Activated naive CD8-positive, alpha-beta T cell treated with anti-CD3 and anti-CD28 coated beads for 36 hours (primary cell): ENCODE measurements at places on chromosomes 1 and 21. TPM values are rescaled to one million over a fixed set of nuclear protein-coding genes. Genes with fewer than 3 reads are reported as not detected.

GRCh38 chr1:6012529-6013318 lies 20.5 kb upstream of the NPHP4 start:
- no peaks in the 10 kb centered on the region for H3K36me3 ChIP-seq
- DNase-seq = no peak
- H3K27ac ChIP-seq = peak overlapping the region; percentile 38
- no peaks in the 10 kb centered on the region for H3K27me3 ChIP-seq
- H3K4me1 ChIP-seq = peaks cover 5% of the 10 kb centered on the region
- no peak overlapping the region for H3K4me3 ChIP-seq

GRCh38 chr1:93735722-93736121 lies 54.1 kb upstream of the BCAR3 start:
- H3K4me1 ChIP-seq = no peaks in the 10 kb centered on the region
- no peaks in the 10 kb centered on the region for H3K36me3 ChIP-seq
- no peak overlapping the region for H3K27ac ChIP-seq

DNA sequence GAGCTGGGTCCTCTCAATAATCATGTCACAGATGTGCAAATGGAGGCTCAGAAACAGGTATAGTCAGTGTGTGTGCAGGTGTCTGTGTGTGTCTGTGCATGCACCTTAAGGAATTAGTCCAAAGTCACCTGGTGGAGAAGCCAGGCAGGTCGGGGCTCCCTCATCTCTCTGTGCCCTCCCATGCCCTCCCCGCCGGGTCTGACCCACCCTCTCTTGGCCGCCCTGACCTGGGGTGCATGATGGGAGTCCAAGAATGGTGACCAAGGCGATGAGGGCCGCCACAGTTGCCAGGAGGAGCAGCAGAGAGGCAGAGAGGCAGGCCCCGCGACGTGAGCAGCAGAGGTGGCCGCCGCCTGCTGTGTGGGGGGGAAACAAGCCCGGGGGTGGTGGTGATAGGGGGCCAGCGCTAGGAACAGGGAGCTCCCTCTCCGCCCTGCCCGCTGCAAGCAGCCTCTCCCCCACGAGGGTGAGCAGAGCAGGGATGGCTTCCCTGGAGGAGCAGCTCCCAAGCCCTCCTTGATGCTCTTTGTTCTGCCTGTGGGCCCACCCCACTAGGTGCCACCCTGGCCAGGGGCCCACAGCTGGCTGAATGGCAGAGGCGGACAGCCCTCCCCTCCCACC lies 3.9 kb downstream of the LDLRAD1 start:
- H3K4me1 ChIP-seq = no peaks in the 10 kb centered on the region
- DNase-seq = no peak
- no peak overlapping the region for H3K4me3 ChIP-seq
- no peaks in the 10 kb centered on the region for H3K36me3 ChIP-seq

GRCh38 chr21:39803393-39803792 lies 58.4 kb downstream of the IGSF5 start:
- H3K36me3 ChIP-seq = no peaks in the 10 kb centered on the region
- no peak overlapping the region for H3K27ac ChIP-seq
- no peak for DNase-seq
- H3K27me3 ChIP-seq = no peaks in the 10 kb centered on the region
- no peaks in the 10 kb centered on the region for H3K4me1 ChIP-seq

DNA sequence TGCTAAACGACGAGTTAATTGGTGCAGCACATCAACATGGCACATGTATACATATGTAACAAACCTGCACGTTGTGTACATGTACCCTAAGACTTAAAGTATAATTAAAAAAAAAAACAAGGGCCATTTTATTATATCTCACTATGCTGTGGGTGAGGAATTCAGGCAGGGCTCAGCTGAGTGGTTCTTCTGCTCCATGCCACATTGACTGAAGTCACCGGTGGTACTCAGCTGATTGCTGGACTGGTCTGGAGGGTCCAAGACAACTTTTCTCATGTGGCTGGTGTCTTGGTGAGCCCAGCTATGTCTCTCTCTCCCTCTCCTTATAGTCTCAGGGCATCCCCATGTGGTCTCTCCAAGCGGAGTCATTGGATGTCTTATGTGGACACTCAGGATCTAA lies 275.0 kb downstream of the GRIK3 start:
- no peak for DNase-seq
- no peak overlapping the region for H3K4me3 ChIP-seq

GRCh38 chr1:196380316-196380715 lies 227.9 kb downstream of the KCNT2 start:
- H3K27ac ChIP-seq = no peak overlapping the region
- no peaks in the 10 kb centered on the region for H3K36me3 ChIP-seq
- no peak for DNase-seq
- H3K27me3 ChIP-seq = no peaks in the 10 kb centered on the region

GRCh38 chr1:174276087-174276486 lies 116.8 kb downstream of the RABGAP1L start:
- no peak for DNase-seq
- H3K27ac ChIP-seq = no peak overlapping the region
- no peaks in the 10 kb centered on the region for H3K27me3 ChIP-seq
- H3K36me3 ChIP-seq = peaks cover 12% of the 10 kb centered on the region
- no peak overlapping the region for H3K4me3 ChIP-seq

DNA sequence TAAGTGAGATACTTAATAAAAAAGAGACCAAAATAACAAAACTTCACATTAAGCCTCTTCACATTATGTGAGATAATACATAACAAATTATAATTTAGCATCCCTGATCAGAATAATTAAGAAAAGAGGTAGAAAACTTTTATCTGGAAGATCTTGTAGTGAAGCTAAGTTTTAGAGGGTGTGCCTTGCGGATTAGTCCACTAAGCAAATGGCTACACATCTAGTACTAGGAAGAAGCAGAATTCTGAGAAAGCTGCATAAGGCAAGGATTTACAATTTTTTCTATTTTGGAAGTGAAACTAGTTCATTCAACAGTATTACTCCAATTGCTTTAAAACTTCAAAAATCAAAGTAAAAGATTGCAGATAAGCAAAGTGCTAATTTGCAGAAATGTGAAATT lies 3.5 kb downstream of the YOD1 start:
- no peaks in the 10 kb centered on the region for H3K27me3 ChIP-seq
- no peak overlapping the region for H3K27ac ChIP-seq
- H3K4me1 ChIP-seq = peaks cover 66% of the 10 kb centered on the region
- DNase-seq = no peak

GRCh38 chr1:152907686-152908601 lies at the start of gene IVL:
TSS of gene IVL (plus strand) at chr1:152908546. CDS start at chr1:152909798, 1,252 bp downstream.
- H3K4me1 ChIP-seq = peaks cover 6% of the 10 kb centered on the region
- H3K27me3 ChIP-seq = peaks cover 44% of the 10 kb centered on the region
- no peaks in the 10 kb centered on the region for H3K36me3 ChIP-seq
- no peak within 1 kb of the TSS for H3K27ac ChIP-seq
- DNase-seq = no peak

GRCh38 chr1:178341261-178341956 lies 155.4 kb downstream of the CLEC20A start:
- H3K4me1 ChIP-seq = no peaks in the 10 kb centered on the region
- no peak for DNase-seq
- no peak overlapping the region for H3K4me3 ChIP-seq
- no peaks in the 10 kb centered on the region for H3K36me3 ChIP-seq
- H3K27ac ChIP-seq = no peak overlapping the region

DNA sequence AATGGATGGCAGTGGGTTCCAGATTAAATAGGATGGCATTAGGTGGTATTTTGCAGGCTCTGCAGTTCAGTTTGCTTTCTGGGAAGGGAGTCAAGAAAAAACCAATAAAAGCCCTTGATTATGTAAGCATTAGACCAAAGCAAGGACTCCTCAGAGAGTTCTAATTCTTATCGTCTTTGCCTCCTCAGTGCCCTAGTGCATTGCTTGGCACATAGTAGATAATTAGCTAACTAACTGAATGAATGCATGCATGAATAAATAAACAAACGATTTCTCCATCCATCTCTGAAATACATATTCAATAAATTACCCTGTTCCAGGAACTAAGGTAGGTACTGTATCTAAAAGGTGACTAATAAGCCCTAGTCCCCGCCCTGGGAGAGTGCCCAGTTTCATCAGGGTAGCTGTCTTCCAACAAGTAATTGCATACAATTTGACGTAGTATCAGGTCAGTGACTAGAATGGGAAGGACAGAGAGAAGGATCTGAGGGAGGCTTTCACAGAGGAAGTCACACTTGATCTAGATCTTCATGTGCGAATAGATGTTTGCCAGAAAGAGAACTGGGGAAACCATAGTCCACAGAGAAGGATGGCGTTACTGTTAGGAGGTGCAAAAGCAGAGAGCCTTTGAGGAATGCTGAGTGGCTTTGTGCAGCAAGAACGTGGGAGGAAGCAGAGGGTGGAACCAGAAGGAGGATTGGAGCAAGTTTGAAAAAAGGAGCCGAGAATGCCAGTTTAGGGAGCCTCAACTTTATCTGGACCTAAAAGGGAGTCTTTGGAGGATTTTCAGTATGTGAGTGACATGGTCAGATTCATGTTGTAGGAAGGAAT lies 111.4 kb downstream of the TBX19 start:
- H3K4me3 ChIP-seq = no peak overlapping the region
- no peak overlapping the region for H3K27ac ChIP-seq
- H3K36me3 ChIP-seq = no peaks in the 10 kb centered on the region

Gene KRTAP23-1
- total RNA-seq = not detected

Gene ZNF281
- total RNA-seq = 20.8 TPM

Gene G0S2
- 11.4 TPM for total RNA-seq

Gene WNT9A
- total RNA-seq = not detected

Gene SUCO
- total RNA-seq = 21.8 TPM
